ENCODE measurements at places on chromosomes 4 and X.

GRCh38 chrX:68990948-68991347 is 162.1 kb downstream of the EFNB1 start:
- H3K27ac ChIP-seq = no peak overlapping the region
- no peak overlapping the region for H3K4me3 ChIP-seq
- no peak for DNase-seq
- H3K4me1 ChIP-seq = no peaks in the 10 kb centered on the region

DNA sequence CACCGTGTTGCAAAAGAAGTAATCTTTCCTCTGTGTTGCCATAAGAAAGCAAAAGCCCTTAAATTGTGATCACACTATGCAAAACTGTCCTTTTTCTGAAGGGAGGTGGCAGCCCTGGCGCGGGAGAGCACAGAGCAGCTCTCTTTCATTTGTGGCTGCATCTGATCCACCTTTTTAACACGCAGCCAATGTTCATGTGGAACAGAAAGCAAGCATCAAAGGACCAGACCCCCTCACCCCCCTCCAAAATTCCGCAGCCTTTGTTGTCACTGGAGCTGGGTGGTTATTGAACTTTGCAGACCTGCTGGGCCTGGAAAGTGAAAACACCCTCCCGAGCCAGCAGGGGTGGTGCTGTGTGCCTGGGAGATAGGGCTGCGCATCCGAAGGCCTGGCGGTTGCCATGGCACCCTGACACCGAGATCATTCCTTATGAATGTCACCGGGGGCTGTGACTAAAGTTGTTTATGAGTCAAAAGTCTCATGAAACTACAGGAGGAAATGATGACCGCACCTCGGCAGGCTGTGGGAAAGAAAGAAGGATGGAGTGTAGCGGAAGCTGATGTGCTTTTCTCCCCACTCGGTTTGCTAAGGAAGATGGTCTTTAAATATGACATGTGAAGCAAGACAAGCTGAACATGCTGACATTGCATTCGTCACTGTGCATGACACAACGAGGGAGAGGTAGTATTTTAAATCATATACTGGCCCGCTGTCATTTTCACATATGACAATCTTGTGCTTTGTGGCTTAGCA is 367.4 kb downstream of the UNC5C start:
- H3K4me1 ChIP-seq = peaks cover 6% of the 10 kb centered on the region
- peaks cover 3% of the 10 kb centered on the region for H3K27me3 ChIP-seq
- no peaks in the 10 kb centered on the region for H3K36me3 ChIP-seq
- H3K4me3 ChIP-seq = no peak overlapping the region
- H3K27ac ChIP-seq = no peak overlapping the region

- no peak overlapping the region for H3K27ac ChIP-seq
- no peaks in the 10 kb centered on the region for H3K27me3 ChIP-seq
- no peak overlapping the region for H3K4me3 ChIP-seq
- H3K4me1 ChIP-seq = no peaks in the 10 kb centered on the region
Observed at GRCh38 chr4:110977554-110977953, 354.7 kb upstream of the PITX2 start.

- H3K27ac ChIP-seq = no peak overlapping the region
- no peak overlapping the region for H3K4me3 ChIP-seq
- H3K4me1 ChIP-seq = no peaks in the 10 kb centered on the region
- H3K36me3 ChIP-seq = no peaks in the 10 kb centered on the region
- H3K27me3 ChIP-seq = no peaks in the 10 kb centered on the region
Observed at GRCh38 chr4:163969291-163969690, 474.8 kb downstream of the TMA16 start.

DNA sequence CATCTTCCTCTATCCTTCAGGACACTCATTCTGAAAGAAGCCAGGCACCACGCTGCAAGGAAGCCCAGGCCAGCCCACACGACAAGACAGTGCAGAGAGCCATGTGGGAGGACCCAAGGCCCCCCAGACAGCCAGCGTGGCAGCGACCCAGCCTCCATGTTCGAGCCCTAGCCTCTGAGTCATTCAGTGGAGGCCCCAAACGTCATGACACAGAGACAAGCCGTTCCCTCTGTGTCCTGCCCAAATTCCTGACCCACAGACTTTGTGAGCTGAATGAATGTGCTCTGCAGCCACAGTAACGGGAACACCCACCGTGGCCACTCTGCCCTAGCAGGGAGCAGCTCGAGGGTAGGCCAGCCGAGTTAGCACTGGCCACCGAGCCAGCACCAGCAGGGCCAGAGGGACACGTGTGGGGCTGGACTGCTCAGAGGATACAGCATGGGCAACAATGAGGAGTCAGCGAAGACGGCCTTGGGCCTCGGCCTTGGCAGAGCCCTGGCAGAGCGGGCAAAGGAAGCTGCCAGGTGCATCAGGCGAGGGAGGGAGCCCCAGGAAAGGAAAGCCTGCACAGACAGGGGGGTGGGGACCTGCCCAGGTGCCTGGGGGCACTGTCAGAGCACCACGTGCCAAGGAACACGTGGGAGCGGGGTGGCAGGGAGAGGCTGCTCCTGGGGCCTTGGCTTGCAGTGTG is 8.6 kb downstream of the BLOC1S4 start:
- H3K27ac ChIP-seq = no peak overlapping the region
- no peak for DNase-seq
- no peaks in the 10 kb centered on the region for H3K36me3 ChIP-seq
- peaks cover 7% of the 10 kb centered on the region for H3K27me3 ChIP-seq

DNA sequence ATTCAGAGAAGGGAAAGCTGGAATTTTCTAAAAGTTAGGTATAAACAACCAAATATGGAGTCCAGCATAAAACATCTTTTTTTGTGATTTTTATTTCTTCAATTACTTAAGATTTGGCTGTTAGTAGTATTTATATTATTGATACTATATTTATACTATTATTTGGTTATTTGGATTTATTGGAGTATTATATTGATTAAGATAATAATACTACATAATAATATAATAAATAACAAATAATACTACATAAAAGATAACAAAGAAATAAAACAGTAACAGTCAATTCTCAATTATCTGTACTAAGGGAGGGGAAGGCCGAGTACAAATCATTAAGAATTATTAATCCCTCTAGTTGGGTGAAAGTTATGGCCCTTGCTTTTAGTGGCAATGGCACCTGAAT is 66.0 kb upstream of the IRF2 start:
- DNase-seq = no peak
- H3K4me1 ChIP-seq = peaks cover 18% of the 10 kb centered on the region
- H3K36me3 ChIP-seq = no peaks in the 10 kb centered on the region
- H3K4me3 ChIP-seq = no peak overlapping the region

DNA sequence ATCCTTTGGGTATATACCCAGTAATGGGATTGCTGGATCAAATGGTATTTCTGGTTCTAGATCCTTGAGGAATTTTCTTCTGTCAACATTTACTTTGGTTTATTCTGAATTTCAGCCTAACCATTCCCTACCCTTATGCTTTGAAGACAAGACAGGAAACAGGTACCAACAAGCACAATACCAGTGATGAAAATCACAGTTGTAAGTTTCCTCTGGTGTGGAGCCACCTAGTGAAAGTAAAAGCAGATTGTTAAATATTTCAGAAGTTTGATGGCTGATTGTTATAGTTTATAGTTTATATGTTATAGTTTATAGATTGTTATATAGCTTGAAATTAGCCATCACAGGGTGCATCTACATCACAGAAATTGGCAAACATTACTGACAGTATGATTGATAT is 104.5 kb upstream of the AGA start:
- no peak for DNase-seq
- no peaks in the 10 kb centered on the region for H3K36me3 ChIP-seq
- no peaks in the 10 kb centered on the region for H3K27me3 ChIP-seq
- no peak overlapping the region for H3K4me3 ChIP-seq
- H3K4me1 ChIP-seq = no peaks in the 10 kb centered on the region
- no peak overlapping the region for H3K27ac ChIP-seq

DNA sequence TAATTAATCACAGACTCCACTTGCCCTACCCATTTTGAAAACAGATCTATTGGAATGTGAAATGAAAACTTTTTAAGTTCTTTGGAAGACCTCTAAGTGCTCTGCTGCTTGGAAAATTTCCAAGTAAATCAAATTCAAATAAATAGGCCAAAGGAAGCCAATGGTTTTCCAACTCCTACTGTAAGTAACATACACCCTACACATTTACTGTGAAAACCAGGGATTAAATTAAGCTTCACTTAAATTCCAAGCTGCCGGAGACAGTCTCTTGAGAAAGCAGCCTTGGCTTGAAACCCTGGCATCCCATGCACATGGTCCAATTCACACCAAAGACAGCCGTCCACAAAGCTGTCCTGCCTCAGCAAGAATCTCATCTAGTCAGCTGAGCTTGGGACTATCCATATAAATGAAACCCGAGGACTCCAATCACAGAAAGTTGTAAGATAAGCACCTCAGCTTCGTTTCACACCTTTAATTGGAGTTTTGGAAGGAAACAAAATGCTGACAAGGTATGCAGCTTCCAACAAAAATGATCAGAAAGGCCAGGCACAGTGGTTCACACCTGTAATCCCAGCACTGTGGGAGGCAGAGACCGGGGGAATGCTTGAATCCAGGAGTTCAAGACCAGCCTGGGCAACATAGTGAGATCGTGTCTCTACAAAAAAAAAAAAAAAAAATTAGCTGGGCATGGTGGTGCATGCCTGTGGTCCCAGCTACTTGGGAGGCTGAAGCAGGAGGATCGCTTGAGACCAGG is 88.6 kb downstream of the APBB2 start:
- no peaks in the 10 kb centered on the region for H3K4me1 ChIP-seq
- H3K36me3 ChIP-seq = no peaks in the 10 kb centered on the region
- no peak for DNase-seq
- no peak overlapping the region for H3K4me3 ChIP-seq

- no peak overlapping the region for H3K4me3 ChIP-seq
- H3K4me1 ChIP-seq = no peaks in the 10 kb centered on the region
- H3K27me3 ChIP-seq = no peaks in the 10 kb centered on the region
Observed at GRCh38 chr4:121706595-121707021, 9.8 kb upstream of the ANXA5 start.

- peaks cover 10% of the 10 kb centered on the region for H3K36me3 ChIP-seq
- no peaks in the 10 kb centered on the region for H3K27me3 ChIP-seq
- no peak overlapping the region for H3K4me3 ChIP-seq
- H3K27ac ChIP-seq = no peak overlapping the region
Observed at GRCh38 chr4:142267101-142267500, 579.0 kb downstream of the INPP4B start.

DNA sequence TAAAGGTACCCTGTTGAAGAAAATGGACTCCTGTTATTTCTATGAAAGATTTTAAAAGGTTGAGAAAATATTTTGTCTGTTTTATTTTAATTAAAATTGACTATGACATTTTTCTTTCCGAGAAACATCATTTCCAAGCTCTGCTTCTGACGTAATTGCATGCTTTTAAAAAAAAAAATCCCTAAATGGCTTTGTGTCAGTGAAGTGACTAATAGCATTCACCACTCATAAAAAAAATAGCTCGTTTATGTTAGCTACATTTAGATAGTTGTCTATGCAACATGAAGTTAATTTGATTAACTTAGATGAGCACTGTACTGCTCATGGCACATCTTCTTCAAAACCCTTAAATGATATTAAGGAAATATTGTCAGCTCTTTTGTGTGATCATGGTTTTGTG is 105.1 kb upstream of the KLHL13 start:
- H3K27me3 ChIP-seq = no peaks in the 10 kb centered on the region
- H3K27ac ChIP-seq = no peak overlapping the region
- DNase-seq = no peak
- no peak overlapping the region for H3K4me3 ChIP-seq

DNA sequence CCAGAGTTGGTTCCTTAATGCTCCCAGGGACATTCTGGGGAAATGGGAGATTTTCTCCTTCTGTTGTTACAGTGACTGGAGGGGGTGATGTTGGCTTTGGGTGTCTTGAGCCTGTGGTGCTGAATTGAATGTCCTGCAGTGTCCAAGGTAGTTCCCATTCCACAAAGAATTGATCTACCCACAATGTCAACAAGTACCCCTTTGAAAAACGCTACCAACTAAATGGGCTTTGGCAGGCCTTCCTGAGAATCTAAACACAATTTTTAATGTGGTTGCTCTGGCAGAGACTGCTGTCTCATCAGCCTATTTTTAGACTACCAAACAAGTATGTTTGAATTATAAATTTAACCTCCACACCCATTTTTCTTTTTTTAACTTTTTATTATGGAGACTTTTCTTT is 69.4 kb downstream of the CCKAR start:
- H3K4me3 ChIP-seq = no peak overlapping the region
- H3K36me3 ChIP-seq = peaks cover 22% of the 10 kb centered on the region
- no peaks in the 10 kb centered on the region for H3K4me1 ChIP-seq

DNA sequence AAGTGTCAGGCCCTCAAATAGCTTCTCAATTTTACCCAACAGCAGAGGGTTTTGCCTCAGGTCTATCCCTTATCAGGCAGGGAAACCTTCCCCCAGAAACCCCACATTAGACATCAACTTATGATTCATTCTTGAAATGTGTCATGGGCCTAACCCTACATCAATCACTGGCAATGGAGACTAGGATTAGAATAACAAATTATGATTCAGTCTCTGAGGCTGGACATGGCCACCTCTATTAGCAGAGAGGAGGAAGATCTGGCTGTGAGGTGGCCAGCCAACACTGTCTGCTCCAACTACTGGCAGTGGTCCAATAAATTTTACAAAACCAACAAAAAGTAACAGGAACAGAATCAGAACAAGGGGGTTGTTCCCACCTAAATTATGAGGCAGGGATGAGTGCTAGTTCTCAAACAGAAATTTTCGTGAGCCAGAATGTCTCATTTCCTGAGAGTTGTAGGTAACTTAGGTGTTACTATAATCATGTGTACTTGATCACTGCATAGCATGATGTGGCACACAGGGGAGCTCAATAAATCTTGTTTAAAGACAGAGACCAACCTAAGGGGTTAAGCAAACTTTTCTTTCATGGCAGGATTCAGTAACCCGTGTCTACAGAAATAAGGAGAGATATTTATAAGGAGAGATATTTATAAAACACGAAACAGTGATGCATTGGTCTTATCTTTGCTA is 126.8 kb downstream of the NFKB1 start:
- H3K36me3 ChIP-seq = no peaks in the 10 kb centered on the region
- peaks cover 24% of the 10 kb centered on the region for H3K4me1 ChIP-seq
- H3K27ac ChIP-seq = no peak overlapping the region
- no peak overlapping the region for H3K4me3 ChIP-seq
- no peaks in the 10 kb centered on the region for H3K27me3 ChIP-seq
- no peak for DNase-seq

DNA sequence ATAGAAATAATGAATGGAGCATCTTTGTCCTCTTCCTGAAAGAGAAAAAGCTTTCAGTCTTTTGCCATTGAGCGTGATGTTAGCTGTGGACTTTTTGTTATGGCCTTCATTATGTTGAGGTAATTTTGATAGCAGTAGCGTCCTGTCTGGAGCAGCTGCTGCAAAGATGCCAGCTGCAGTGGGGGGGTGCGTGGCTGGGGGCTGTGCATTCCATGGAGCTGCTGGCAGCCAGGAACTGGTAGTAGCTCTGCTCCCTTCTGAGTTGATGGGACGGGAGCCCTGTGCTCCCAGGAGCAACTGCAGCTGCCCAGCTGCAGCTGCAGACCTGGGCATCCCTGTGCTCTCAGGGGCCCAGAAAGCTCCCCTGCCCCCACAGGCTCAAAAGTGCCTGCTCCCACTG is 50.4 kb downstream of the CCDC160 start:
- H3K27me3 ChIP-seq = no peaks in the 10 kb centered on the region
- DNase-seq = no peak
- no peak overlapping the region for H3K4me3 ChIP-seq

Data from T-cell (primary cell).